A549 treated with AZD2906 at 1 μM for 4 hours (cell line): ENCODE measurements at places on chromosomes 6 and 20. TPM values are rescaled to one million over a fixed set of nuclear protein-coding genes. Genes with fewer than 3 reads are reported as not detected.

TRIM31 gene
- 0.58 to 0.82 TPM (median 0.72 TPM) in 5 replicates for total RNA-seq

TRIM40 gene
- total RNA-seq: not detected in 5 replicates

RSPH4A gene
- total RNA-seq: 0.12 to 0.20 TPM (median 0.15 TPM) in 5 replicates

CD109 gene
- total RNA-seq: 45.5 to 70.4 TPM (median 63.8 TPM) in 5 replicates

SOX4 gene
- 7.9 to 9.8 TPM (median 9.2 TPM) in 5 replicates for total RNA-seq

RAET1E gene
- total RNA-seq: 1.6 to 3.6 TPM (median 2.8 TPM) in 5 replicates

GRIK2 gene
- 0.34 to 0.58 TPM (median 0.46 TPM) in 5 replicates for total RNA-seq

GSTA2 gene
- 0.07 TPM in 2 of 5 replicates, not detected in the others for total RNA-seq
